ENCODE measurements at places on chromosomes 1 and 21. TPM values are rescaled to one million over a fixed set of nuclear protein-coding genes. Genes with fewer than 3 reads are reported as not detected.

GRCh38 chr1:36733748-36734147, 251.0 kb upstream of the CSF3R start:
- DNase-seq: no peak
- no peak overlapping the region for H3K27ac ChIP-seq
- H3K27me3 ChIP-seq: peaks cover 45% of the 10 kb centered on the region
- H3K4me1 ChIP-seq: no peaks in the 10 kb centered on the region
- H3K36me3 ChIP-seq: no peaks in the 10 kb centered on the region

CHAF1B gene
- 6.2 TPM for total RNA-seq

- no peaks in the 10 kb centered on the region for H3K27me3 ChIP-seq
- no peak overlapping the region for H3K4me3 ChIP-seq
- H3K36me3 ChIP-seq: peaks cover 7% of the 10 kb centered on the region
- DNase-seq: no peak
- peaks cover 46% of the 10 kb centered on the region for H3K4me1 ChIP-seq
- no peak overlapping the region for H3K27ac ChIP-seq
Measured at GRCh38 chr1:205706601-205707502, 26.5 kb upstream of the SLC45A3 start.

HES5 gene
- not detected for total RNA-seq

LCE2C gene
- not detected for total RNA-seq

DNA sequence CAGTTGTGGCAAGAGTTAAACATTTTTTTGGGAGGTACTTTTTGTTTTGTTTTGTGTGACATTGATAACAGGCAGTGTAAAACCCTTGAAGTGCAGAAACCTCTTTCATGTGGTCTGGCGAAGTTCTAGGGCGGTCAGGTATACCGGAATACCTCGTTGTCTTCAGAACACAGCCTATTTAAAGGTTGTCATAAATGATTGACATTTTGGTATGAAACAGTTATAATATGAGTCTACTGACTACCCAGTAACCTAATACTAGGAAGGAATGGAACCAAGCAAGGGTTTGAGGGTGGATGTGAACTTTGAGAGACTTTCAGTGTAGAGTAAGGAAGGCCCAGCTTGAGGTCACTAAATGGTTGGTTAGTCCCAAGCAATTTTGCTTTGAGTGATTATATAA, 40.5 kb downstream of the PATJ start:
- no peak overlapping the region for H3K27ac ChIP-seq
- H3K4me1 ChIP-seq: no peaks in the 10 kb centered on the region

- H3K27me3 ChIP-seq: peaks cover 2% of the 10 kb centered on the region
- no peak overlapping the region for H3K27ac ChIP-seq
- no peak for DNase-seq
- no peaks in the 10 kb centered on the region for H3K36me3 ChIP-seq
- no peak overlapping the region for H3K4me3 ChIP-seq
Measured at GRCh38 chr1:177783051-177783450, 186.8 kb downstream of the SEC16B start.
